ENCODE measurements at places on chromosomes 3 and 15.

- DNase-seq, result no peak
Observed at GRCh38 chr3:195119461-195120266, 151.3 kb downstream of the XXYLT1 start.

DNA sequence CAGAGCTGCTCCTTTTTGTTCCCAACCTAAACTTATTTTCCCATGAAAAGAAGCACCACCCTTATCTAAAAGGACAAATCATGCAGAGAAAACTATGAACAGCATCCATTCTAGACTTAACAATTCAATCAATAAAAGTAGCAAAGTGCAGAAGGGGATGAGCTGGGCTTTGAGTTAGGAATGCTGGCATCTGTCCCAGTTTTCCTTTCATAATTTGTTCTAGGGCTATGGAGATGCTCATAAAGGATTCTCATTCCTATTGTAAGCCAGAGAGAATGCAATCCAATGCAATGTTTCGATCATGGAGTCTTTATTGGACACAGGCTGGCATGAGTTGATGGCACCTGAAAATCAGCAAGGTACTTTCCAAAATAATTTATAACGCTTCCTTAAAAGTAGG is 330.6 kb downstream of the VPS13C start:
- DNase-seq, result no peak

- no peak for DNase-seq
Observed at GRCh38 chr3:168427835-168428475, 332.2 kb upstream of the GOLIM4 start.

DNA sequence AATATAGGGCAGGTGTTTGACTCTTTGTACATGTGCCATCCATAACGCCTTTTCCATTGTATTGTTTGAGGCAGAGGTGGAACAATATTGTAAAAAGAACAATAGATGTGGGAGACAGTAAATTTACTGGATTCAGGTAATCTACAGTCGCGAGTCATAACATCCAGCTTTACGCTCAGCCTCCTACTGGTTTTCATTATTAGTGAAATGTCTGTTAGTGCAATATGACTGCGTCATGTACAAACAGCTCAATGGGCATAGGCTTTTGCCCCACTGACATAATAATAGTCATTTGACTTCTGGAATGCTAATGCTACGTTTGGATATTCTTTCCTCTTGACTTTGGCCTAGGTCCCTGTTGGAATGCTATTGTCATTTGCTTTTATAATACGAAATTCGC is 9.5 kb downstream of the CACNA2D3 start:
- no peak for DNase-seq

- no peak for DNase-seq
Observed at GRCh38 chr3:137514853-137515252, 249.3 kb upstream of the SOX14 start.

DNA sequence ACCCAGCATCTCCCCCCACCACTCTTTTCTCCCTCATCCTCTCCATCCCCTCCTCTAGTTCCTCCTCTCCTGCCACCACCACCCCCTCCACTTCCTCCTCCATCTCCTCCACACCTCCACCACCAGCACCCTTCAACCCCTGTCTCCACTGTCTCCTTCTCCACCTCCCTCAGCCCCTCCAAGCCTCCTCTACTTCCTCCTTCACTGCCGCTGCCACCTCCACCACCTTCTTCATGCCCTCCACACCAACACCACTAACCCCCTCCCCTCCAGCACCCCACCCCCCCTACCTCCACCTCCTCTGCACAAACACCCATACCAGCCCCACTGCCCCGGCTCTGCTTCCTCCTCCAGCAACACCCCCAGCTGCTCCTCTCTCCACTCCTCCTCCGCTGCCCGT is 88.0 kb downstream of the HES1 start:
- DNase-seq, result no peak

GRCh38 chr3:194496217-194496919 is 9.6 kb upstream of the ATP13A3 start:
- DNase-seq, result no peak

- DNase-seq, result no peak
Observed at GRCh38 chr3:139434764-139435307, 41.5 kb downstream of the RBP2 start.

- DNase-seq, result no peak
Observed at GRCh38 chr3:31532587-31533168, at the start of gene STT3B. Gene STT3B (plus strand): TSS chr3:31532925. CDS start chr3:31532999, 74 bp downstream.

- no peak for DNase-seq
Observed at GRCh38 chr15:32889214-32889613, 171.4 kb downstream of the GREM1 start.

- DNase-seq, result no peak
Observed at GRCh38 chr15:90881181-90881977, 2.9 kb upstream of the FES start.

- DNase-seq, result no peak
Observed at GRCh38 chr15:78063970-78064385, 13.5 kb downstream of the TBC1D2B start.

DNA sequence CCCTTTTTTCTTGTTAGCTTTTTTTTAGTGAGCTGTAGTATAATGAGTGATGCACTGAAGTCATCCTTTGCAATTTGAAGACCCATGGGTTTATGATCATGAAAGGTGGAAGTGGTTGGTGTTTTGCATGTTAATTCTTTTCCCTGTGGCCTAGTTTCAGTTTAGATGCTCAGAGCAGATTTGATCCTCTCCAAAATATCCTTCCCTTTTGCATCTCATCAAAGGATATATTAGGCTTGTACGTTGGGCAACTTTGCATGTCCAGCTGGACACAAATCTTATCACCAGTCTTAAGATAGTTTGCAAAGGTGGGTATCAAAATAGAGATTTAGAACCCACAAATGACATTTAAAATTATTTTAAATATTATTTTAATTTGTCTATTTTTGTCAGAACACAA is 72.7 kb downstream of the MYRIP start:
- DNase-seq, result no peak

DNA sequence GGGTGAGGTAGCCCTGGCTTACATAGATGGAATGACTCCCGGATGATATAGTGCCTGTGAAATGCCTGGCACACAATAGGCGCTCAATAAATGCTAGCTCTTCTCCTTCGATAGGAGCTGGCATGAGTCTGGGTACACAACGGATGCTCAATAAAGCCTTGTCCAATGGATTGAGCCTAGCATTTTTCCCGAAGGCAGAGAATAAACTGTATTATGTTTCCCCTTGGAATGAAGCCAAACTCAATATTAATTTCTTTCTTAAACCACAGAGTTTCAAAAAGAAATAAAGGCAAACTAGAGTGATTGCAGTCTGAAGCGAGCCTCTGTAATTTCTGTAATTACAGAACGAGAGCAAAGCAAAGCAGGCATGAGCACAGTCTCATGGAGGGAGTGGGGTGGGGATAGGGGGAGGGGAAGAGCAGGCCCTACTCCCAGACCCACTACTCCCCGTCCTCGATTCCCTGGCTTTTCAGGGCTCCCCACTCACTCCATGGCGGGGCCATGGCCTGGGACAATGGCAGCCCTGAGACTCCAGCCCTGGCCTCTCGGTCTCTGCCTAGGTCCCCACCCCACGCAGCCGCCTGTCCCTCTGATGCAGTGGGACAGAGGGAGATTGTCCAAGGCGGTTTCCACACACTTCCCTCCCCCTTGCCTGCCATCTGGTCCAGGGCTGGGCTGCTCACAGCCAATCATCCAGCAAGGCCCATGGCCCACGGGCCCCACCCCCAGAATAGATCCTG is 18.0 kb downstream of the SLC6A1 start:
- no peak for DNase-seq

- DNase-seq, result no peak
Observed at GRCh38 chr3:167820102-167820865, 84.8 kb downstream of the SERPINI1 start.

- DNase-seq, result no peak
Observed at GRCh38 chr3:21390856-21391255, 360.2 kb downstream of the ZNF385D start.

DNA sequence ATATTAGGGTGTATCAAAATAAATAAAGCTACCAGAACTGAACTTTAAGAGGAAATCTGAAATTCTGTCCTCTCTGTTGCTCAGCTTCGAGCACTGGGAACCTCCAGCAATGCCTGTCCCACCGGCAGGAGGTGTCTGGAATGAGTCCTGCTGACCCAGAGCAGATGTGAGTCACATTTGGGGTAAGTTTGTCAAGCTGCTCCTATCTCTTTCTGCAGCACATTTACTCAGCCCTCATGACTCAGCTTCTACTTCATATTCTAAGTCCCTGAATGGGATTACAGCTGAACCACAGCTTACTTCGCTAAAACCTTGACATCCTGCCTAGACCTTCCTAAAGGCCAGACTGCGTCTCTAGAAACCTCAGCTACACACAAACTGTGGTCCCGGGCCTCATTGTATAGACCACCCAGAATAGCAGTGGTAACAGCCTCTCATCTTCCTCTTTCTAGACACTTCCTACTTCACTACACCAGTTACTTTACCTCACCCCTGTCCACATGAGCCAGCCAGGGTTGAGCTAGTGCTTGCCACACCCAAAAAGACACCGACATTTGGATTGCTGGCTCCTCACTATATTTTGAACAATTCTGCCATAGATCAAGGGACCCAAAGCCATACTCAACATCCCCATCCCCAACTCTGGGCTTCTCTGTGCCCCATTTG is 109.6 kb upstream of the TMCO5A start:
- DNase-seq, result no peak

- DNase-seq, result no peak
Observed at GRCh38 chr3:11137627-11137959, 16.7 kb upstream of the HRH1 start.

GRCh38 chr3:69085168-69085832 is 563 bp downstream of the ARL6IP5 start:
- DNase-seq, result no peak

DNA sequence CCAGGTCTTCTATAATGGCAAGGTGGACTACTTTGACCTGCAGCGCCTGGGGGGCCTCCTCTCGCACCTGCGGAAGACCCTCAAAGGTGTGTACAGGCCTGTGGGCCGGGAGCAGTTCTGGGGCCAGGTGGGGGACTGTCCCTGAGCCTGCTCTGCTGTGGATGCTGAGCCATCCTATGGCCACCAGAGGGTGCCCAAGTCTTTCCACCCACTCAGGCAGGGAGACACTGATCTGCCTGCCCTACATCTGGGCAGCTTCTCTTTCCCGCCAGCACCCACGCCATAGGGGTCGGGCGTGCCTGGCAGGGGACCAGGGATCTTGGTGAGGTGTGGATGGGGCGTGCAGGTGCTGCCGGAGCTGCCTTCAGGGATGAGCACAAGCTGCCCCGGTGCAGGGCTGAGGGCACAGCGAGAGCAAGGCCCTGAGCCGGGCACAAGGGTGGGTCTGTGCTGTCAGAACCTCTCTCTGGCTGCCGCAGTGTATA is 14.1 kb downstream of the RNF123 start:
- peak; percentile 63 for DNase-seq

DNA sequence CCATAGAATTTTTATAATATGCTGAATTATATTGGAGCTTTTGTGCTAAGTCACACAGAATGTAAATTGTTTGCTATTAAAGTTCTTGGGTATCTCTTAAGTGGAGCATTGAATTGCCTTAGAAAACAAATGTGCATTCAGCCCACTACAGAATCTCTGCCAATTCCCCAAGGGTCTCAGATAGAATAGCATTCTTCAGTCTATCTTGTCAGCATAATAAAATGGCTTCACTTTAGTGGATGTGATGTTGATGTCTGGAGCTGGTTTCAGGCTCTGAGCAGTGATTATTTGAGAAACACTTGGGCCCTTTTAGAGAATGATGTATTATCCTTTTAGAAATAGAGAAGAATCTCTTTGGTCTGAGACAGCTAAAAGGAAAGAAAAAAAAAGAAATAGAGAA is 45.2 kb downstream of the LRCH3 start:
- no peak for DNase-seq

DNA sequence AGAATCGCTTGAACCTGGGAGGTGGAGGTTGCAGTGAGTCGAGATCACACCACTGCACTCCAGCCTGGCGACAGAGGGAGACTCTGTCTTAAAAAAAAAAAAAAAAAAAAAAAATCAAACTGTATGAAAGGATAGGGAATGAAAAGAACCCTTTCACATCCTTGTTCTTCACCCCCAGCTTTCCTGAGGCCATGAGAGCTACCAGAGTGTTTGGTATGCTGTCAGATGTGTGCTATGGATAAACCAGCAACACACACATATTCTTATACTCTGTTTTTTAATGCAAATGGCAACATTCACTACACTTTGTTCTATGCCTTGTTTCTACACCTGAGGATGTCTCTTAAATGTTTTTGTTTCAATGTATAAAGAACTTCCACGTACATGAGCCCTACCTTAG is 33.5 kb downstream of the RPL22L1 start:
- DNase-seq, result no peak

DNA sequence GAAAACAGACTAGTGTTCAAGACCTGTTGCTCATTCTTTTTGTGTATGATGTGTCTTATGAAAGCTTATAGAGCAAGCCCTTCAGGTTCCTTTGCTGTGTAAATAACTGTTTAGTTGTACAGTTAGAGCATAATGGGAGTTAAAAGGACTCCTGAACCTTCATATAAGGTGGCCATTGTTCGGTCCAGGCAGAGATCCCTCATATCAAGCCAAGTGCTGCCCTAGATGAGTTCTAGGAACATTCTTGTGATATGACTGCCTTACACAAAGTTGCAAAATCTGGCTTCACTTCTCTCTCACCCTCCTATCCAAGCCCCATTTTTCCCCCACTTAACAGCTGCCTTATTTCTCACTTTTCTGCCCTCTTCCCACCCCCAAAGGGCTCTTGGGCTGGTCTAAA is 26.9 kb downstream of the GYG1 start:
- no peak for DNase-seq

DNA sequence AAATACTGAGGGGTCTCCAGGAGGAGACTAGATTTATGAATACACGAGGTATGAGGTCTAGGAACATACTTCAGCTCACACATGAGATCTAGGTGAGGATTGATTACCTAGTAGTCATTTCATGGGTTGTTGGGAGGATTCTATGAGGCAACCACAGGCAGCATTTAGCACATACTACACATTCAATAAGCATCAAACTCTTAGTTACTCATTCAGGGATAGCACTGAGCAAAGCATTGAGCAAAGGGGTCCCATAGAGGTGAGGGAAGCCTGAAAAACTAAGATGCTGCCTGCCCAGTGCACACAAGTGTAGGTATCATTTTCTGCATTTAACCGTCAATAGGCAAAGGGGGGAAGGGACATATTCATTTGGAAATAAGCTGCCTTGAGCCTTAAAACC is 4.5 kb downstream of the CCR5 start:
- DNase-seq, result no peak

- DNase-seq, result no peak
Observed at GRCh38 chr3:151316267-151316991, at the start of gene GPR87. Gene GPR87 (minus strand): TSS chr3:151316820. CDS start chr3:151300100, 16,720 bp downstream.

- DNase-seq, result no peak
Observed at GRCh38 chr3:70871909-70872656, 559.6 kb upstream of the MDFIC2 start.

DNA sequence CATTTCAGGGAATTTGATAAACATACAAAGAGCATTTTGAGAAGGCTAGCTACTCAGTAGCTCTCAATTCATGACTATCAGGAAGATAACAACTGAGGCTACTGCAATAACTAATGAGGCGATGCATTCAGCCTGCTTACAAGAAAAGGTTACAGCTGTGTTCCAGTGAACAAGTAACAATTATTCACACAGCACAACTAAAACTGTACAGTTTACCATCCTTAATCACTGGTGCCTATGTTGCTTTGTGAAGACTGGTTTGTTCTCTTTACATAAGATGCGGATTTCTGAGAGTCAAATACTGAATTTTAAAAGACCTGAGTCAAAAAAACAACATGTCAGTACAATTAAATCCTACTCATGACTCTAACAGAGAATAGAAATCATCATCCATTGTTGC is 526.3 kb downstream of the OTOL1 start:
- DNase-seq, result no peak

All from cerebellar cortex (tissue), 1 donor.